ENCODE measurements at places on chromosomes 3 and 15.

- DNase-seq: no peak
These were observed 244.0 kb upstream of the THBS1 start for GRCh38 chr15:39336926-39337325.

DNA sequence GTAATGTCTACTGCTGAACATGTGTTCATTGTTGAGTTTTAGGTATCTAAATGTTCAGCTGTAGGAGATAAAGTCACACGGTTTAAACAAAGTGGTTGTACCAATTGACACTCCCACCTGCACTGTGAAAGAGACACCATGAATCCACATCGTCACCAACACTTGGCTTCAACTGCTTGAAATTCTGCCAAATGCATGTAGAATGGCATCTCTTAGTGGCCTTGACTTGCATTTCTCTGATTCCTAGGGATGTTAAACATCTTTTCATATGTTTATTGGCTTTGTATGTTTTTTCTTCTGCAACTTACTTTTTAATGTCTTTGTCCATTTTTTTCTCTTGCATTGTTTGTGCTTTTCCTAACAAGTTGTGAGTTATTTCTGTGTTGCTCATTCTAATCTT, 43.4 kb downstream of the RPLP1 start:
- DNase-seq: no peak

- DNase-seq: no peak
These were observed 6.0 kb downstream of the LINS1 start for GRCh38 chr15:100595964-100596363.

GRCh38 chr3:108437439-108437838, 73.0 kb downstream of the MYH15 start:
- no peak for DNase-seq

GRCh38 chr3:12158387-12159226, at the start of gene TIMP4:
TIMP4 (minus strand) TSS chr3:12158912; CDS start chr3:12158840, 72 bp downstream.
- no peak for DNase-seq

- no peak for DNase-seq
These were observed 87.0 kb upstream of the LMOD3 start for GRCh38 chr3:69209413-69209812.

DNA sequence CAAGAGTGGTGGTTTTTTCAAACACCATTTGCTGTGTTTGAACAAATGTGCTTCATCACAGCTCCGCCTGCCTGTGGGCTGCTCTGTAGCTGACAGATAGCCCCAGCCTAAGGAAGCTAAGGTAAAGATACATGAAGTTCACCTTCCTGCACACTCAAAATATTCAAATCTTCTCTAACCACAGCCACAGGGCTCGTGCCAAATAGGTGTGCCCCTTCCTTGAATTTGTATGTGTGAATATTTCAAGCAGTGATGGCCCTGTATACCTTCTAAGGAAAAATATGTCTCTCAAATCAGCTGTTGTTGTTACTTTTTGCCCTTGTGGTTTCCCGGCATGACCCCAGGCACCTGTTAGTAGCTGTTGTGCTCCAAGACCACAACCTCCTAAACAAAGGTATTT, 92.8 kb downstream of the CCNL1 start:
- DNase-seq: no peak

DNA sequence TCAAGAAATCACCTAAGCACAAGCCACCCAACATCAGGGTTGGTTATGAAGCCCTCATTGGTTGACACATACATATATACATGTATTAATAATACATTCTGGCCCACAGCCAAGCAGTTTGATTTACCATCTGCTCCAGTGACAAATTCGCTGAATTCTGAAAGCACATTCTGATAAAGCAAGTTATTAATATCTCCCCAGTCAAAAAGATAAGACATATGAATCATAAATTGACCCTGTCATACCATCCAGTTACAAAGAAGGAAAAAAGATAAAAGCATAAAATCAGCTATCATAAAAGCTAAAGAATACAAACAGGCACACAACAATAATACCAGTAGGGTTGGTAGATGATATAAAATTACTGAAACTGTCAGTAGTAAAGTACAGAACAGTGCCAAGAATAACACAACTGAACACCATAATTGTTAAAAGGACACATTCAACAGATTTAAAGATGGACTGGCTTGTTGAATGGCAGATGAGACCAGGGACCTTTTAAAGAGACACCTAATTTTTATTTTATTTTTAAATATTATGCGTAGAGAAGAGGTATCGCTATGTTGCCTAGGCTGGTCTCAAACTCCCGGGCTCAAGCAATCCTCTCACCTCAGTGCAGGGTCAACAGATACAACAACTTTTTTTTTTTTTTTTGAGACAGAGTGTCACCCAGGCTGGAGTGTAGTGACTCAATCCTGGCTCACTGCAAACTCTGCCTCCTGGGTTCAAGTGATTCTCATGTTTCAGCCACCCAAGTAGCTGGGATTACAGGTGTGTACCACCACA, 7.7 kb downstream of the SNX4 start:
- no peak for DNase-seq

GRCh38 chr3:175018946-175019727, 160.0 kb downstream of the NAALADL2 start:
- DNase-seq: no peak

DNA sequence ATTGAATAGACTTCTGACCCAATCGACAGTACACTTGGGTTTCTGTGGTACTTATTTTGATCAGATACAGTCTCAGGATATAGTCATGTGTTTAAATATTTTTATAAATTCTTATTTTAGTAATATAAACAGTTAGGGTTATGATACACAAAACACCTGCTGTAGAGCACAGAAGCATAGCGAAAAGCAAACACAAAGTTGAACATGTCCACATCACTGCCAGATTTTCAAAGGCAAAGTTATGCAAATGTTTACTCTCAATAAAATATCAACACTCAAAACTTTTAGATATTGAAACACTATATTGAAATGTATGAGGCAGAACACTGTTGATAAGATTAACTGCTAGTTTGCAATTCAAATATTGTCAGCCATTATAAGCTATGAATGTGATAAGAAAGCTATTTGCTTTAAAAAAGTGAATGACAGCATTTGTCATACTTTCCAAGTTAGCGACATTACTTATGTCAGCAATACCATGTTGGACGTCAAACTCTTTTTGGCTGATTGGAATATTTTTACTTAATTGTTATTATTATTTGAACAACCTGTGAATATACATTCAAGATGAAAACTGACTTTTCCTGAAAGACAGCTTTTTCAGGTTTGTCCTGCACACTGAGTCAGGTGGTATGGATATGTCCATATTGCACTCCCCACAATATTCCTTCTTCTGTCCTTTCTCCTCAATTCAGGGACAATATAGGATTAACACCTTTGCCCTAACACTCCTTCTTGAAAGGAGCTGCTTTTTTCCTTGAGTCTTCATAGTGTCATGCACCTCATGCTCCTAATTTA, 367.1 kb downstream of the EPHA3 start:
- no peak for DNase-seq

DNA sequence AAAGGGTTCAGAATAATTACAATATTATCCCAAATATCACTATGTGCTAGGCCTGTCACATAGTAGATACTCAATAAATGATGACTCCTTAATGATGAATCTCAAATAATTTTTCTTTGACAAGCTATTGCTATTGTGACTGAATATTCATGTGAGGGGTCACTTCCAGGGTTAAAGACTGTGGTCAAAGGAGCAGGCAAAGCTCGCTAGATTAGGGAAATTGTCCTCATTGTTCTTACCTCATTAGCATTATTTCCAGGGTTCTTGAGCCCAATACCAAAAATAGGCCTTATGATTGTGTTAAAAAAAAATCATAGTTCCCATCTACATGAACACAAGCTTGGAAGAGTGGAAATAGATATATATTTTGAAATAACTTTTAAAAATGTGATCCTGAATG, 252.2 kb downstream of the GAP43 start:
- no peak for DNase-seq

Measured in GM04503 (cell line).